8988T (cell line): ENCODE measurements at places on chromosomes 1 and 21.

DNA sequence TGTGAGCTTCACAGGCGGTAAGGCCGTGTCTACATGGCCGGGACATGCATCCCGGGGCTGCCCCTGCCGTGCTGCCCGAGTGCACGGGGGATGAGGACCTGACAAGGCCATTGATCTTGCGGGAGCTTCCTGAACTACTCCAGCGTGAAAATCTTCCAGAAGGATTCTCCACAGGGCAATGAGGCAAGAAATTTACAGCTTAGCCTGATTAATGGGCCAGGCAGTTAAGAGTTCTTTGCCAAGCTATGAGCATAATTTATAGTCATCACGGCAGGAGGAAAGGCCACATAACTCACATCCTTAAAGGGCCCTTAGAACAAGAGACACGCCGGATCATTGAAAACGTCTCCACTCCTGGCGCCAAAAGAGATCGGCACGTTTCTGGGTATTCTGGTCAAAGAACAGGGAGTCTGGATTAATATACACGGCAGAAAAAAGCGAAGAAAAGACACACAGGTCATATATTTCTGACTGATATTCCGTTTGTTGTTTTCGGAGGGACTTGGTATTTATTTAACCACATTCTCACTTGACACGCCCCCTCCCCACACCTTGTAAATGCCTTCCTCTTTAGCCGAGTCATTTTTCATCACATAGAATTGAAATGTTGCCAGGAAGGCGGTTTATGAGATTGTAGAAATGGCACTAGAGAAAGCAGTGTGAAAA is 180.5 kb downstream of the DYRK1A start:
- no peak for DNase-seq

DNA sequence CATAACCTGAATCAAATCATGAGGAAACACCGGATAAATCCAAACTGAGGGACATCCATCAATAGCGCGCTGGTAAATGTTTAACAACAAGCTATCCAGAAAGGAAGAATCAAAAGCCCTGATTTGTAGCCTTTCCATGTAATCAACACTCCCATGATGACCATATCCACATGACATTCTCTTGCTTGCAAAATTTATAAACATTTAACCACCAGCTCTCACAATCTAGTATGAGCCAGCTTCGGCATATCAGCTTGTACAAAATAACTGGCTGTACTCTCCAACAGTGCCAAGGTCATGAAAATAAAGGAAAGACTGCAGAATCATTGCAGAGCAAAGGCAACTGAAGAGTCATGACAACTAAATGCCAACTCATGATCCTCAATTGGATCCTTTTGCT is 15.7 kb downstream of the HSD11B1 start:
- DNase-seq, result no peak

GRCh38 chr1:89466307-89466930 is 58.2 kb upstream of the LRRC8B start:
- no peak for DNase-seq

GRCh38 chr1:44616991-44617702 is 57.1 kb downstream of the TMEM53 start:
- peak; percentile 53 for DNase-seq

DNA sequence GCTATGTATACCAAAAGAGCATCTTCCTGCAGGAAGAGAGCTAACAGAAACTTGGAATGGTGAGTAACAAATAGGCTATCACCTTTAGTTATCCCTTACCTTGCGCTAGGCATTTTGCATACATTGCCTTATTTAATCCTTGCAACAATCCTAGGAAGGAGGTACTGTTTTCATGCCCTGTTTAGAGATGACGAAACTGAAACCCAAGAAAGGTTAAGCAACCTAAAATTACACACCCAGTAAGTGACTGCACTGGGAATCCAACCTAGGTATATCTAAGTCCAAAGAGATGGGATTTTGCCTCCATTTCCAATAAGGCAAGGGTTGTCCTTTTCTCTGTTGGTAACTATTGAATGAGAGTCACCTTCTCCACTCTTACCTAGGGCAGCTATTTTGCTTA is 144.5 kb downstream of the TM2D1 start:
- no peak for DNase-seq

GRCh38 chr1:169330927-169331326 is 36.7 kb downstream of the NME7 start:
- no peak for DNase-seq

GRCh38 chr1:150089846-150090520 is 22.4 kb downstream of the VPS45 start:
- DNase-seq, result no peak

GRCh38 chr1:165630629-165631341 is at the start of gene MGST3:
MGST3 (plus strand) TSS chr1:165631234; CDS start chr1:165649848, 18,614 bp downstream.
- peak; percentile 71 for DNase-seq

DNA sequence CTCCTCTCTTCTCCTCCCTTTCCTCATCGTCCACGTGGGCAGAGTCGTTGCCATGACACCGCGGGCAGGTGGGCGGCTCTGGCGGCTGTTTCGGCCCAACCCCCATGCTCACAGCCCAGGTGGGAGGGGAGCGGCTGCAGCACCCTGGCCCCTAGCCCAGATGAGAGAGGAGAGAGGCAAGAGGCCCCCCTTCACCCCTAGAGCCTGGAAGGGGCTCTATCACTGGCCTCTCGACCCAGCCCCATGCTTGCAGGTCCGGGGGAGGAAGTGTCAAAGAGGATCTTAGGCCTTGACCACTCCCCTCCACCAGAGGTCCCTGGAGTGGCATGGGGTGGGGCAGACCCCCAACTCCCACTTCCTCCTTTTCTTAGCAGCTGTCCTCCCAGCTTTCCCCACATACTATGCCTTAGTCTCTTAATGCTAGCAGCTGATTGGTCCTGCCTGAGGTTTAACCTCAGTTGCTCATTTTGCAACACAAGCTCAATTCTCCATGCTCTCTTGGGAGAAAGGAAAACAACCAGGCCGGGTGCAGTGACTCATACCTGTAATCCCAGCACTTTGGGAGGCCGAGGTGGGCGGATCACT is 10.4 kb downstream of the DLGAP3 start:
- no peak for DNase-seq

DNA sequence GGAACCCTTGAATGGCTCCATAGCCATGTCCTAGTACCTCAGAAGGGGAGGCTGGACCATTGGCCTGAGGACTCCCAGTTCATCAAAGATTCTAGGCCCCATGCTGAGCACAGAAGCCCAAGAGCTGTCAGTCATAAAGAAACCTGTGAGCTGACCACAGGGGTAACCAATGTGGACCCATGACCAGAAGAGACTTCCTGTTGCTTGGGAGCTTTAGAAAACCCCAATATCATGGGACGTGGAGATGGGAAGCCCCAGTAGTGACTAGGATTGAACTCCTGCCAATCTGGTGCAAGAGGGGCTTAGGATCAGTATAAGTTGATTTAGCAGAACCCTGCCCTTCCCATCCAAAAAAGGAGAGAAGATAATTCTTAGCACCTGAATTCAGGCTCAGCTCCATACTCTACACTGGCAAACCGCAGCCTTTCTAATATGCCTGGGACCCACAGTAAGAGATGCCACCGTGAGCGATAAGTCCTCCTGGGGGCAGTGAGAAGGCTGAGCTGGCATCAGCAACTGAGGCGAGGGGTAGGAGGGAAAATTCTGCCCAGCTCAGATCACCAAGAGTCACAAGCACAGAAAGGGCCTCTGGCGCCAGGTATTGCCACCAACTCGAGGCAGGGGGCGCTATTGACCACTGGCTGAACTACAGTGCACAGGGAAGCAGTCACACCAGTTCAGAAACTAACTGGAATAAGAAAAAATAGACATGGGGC is 108.9 kb downstream of the CAPN8 start:
- peak; percentile 51 for DNase-seq

- DNase-seq, result no peak
Measured at GRCh38 chr1:226123591-226124471, 61.3 kb downstream of the H3-3A start.

GRCh38 chr1:53498555-53499131 is 39.4 kb downstream of the DMRTB1 start:
- no peak for DNase-seq

GRCh38 chr1:12326986-12327385 is 97.2 kb downstream of the VPS13D start:
- DNase-seq, result no peak

- no peak for DNase-seq
Measured at GRCh38 chr1:19582318-19582717, 61.8 kb upstream of the NBL1 start.

DNA sequence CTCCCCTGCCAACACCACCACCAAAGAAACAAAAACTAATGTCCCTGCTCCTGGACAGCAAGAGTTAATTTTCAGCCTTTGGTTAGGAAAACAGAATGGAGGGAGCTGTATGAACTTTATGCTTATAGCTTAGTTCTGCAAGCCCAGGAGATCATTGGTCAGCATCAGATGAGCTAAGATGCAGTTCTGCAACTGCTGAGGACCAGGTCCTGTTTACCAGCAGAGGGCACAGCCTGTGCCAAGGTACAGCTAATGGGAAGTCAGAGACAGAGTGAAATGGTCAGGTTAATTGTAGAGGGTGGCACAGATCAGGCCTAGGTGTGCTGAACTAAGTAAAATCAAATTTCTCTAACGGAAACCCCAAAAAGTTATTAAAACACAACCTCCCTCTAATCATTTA is 161.3 kb downstream of the ROR1 start:
- no peak for DNase-seq

DNA sequence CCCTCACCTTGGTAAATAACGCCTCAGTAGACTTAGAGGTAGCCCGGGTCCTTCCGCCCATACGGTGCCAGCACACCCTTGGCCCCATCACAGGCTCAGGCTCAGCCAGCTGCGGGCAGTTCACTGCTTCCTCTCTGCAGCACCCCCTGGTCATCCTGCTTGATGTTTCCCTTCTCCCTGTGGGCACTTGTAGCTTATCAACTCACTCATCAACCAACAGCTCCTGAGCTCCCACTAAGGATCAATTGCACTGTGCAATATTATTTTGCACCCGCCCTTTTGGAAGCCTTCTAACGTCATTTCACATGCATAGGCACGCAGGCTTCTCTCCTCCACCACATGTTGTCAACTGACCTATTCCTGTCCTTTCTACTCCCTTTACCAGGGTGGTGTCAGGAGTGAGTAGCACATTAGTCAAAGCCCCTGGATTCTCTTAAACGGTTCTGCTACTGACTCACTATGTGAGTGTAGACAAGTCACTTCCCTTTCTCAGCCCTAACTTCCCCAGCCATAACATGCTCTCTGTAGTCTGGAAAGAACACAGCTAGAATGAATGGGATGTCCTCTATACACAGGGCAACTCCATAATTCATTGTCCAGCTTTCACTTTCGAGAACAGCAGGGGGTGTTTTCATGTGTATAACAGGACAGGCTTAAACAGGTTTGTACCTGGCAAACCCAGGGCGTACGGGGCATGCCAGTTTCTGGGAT is 47.1 kb upstream of the IRF2BP2 start:
- peak; percentile 61 for DNase-seq

- DNase-seq, result no peak
Measured at GRCh38 chr1:21868941-21869454, 56.9 kb downstream of the LDLRAD2 start.

- no peak for DNase-seq
Measured at GRCh38 chr1:40662151-40662550, 3.3 kb downstream of the RIMS3 start.

GRCh38 chr1:112114540-112114939 is 125.1 kb upstream of the KCND3 start:
- DNase-seq, result no peak

- DNase-seq, result no peak
Measured at GRCh38 chr21:34367320-34367935, 3.6 kb downstream of the KCNE2 start.
